Left ventricle myocardium superior (tissue), 1 donor: ENCODE measurements at places on chromosomes 7 and 10.
A peak's percentile ranks its signal among the peaks of the same experiment; 100 is the strongest.

GRCh38 chr10:90319188-90319914 is 538.5 kb downstream of the HTR7 start:
- no peak for DNase-seq

DNA sequence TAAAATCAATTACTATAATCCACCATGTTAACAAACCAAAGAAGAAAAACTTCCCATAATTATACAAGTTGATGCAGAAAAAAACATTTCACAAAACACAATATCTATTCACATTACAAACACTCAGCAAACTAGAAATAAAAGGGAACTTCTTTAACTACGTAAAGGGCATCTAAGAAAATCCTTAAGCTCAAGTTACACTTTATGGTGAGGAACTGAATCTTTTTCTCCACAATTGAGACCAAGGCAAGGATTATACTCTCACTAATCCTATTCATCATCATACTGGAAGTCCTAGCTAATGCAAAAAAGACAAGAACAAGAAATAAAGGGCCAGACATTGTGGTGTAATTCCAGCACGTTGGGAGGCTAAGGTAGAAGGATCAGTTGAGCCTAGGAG is 159.9 kb downstream of the ZNF365 start:
- no peak for DNase-seq

- no peak for DNase-seq
Observed at GRCh38 chr7:77765481-77765880, 32.8 kb downstream of the TMEM60 start.

DNA sequence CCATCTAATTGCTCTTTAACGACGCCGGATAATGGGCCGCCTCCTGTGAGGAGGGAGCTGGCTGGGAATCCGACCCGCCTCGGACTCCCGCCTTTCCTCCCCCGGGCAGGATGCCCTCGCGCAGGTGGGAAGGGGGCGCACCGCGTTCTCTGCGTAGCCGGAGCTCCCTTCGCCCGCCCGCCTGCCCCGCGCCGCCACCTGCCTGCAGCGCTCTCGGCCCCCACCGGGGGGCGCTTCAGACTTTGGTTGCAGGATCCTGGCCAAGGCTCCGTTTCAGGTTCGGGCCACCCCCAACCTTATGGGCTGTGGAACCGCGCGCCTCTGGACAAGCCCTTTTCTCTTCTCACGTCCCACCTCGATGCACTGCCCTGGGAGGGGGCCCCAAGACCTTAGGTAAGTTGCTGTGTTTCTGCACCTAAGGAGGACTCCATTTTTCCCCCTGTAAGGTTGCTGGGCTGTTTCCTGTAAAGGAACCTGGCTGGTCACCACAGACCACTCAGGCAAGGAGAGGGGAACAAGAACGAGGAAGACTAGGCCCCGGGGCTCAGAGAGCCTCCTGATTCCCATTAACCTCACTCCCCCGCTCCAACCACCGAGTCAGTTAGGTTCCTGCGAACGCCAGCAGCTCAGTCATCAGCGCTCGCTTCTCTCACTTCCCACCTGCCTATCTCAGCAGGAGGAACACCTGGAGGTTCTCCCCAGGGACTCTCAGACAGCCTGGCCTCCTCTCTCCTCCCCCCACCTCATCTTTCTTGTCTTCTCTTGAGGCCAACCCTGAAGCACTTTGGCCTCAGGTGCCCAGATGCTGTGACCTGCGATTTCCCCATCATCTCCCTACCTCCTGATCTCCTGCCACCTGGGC is 11.3 kb upstream of the KAZALD1 start:
- peak; percentile 70 for DNase-seq

GRCh38 chr7:113891828-113892227 is 27.0 kb downstream of the PPP1R3A start:
- no peak for DNase-seq

DNA sequence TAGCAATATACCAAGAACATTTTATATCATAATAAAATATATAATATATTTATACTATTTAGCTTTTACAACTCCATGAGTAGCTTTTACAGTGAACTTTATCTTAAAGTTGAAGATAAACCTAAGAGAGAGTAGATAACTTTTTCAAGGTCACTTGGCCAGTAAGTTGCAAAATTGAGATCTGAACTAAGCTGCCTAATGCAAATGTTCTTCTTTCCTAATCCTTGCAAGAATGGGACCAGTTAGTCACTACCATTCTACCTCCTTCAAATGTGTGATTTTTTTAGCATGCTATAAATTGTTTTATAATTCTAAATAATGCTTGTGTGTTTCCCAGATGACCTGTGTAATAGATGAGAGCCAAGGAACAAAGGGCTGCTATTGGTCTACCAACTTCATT is 47.8 kb downstream of the CH25H start:
- no peak for DNase-seq

- no peak for DNase-seq
Observed at GRCh38 chr10:4205113-4205512, 420.1 kb upstream of the KLF6 start.

GRCh38 chr7:73970801-73971229 is 57.2 kb upstream of the ELN start:
- no peak for DNase-seq
